CD4-positive, alpha-beta T cell treated with Interleukin-6 at 100 ng/mL for 8 hours (primary cell): ENCODE measurements at places on chromosomes 1 and 21.

DNA sequence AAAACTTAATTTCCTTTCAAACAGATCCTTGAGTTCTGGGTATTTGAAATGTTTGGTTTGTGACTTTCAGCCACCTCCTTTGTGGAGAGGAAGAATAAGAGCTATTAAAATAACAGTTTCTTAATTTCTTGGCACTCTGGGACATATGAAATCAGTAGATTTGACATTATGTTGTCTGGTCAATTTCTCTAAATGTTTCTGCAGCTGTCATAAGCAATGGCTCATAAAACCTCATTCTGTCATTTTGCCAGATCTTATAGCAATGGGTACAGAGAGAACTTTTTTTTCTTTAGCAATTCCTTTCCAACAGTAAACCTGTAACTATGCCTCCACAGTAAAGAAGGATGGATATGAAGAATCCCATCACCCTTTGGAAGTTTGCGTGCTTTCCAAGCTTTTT, 52.6 kb downstream of the LAMC1 start:
- DNase-seq: no peak

GRCh38 chr1:32221980-32222755, at the start of the genes EIF3I and TMEM234:
EIF3I (plus strand) TSS chr1:32222407; CDS start chr1:32222442, 35 bp downstream.
TMEM234 (minus strand) TSS chr1:32222353; CDS start chr1:32222322, 31 bp downstream.
- peak; percentile 91 for DNase-seq

DNA sequence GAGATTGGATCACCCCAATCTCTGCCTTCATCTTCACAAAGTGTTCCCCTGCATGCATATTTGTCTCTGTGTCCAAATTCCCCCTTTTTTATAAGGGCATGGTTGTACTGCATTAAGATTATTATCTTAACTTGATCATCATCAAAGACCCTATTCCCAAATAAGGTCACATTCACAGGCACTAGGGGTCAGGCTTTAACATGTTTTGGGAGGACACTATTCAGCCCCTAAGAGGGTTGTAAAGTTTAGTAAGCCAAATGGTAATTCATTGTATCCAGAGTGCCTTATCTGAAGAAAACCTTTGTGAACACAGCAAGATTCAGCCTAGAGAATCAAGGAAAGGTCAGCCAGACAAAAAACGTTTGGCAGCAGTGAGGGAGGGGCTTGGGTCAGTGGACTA, 317.6 kb upstream of the PLD5 start:
- DNase-seq: no peak

GRCh38 chr1:186740324-186740723, 60.1 kb upstream of the PTGS2 start:
- DNase-seq: no peak

- DNase-seq: no peak
These were observed at the start of gene SPATA45 for GRCh38 chr1:212847549-212847948. SPATA45 (minus strand) TSS chr1:212847649; CDS start chr1:212836149, 11,500 bp downstream.

DNA sequence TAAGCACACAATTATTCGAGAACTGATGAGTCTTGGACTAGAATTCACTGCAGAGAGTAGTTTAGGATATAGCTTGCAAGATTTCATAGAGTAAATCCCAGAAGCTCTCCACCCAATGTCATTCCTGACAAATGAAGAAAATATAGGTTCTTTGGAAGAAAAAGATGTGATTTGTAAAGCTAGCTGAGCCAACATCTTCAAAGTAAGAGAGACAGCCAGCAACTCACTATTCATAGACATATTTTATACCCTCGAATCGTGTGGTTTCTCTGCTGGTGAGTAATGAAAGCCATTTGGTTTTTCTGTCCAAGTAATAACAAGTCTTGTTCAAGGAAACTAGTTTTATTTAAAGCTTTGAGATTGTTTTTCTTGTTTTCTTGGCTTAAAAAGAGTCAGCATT, 165.7 kb upstream of the SYT6 start:
- no peak for DNase-seq

DNA sequence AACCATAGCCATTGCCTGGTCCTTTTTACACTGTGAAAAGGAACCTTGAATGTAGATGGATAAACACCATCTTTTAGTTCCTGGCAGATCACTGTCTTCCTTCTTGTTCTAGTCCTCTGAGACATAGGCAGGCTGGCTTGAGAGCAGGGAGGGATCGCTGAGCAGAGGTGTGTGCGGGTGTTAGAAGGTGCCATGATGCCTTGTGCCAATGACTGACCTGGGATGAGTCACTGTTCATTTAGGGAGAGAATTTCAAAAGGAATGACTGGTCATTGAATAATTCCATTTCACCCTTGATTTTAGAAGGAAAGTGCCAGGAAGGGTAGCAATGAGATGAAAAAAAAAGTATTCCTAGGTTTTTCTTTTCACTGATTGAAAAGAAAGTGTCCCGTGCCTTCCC, 383.9 kb downstream of the KIF26B start:
- no peak for DNase-seq

DNA sequence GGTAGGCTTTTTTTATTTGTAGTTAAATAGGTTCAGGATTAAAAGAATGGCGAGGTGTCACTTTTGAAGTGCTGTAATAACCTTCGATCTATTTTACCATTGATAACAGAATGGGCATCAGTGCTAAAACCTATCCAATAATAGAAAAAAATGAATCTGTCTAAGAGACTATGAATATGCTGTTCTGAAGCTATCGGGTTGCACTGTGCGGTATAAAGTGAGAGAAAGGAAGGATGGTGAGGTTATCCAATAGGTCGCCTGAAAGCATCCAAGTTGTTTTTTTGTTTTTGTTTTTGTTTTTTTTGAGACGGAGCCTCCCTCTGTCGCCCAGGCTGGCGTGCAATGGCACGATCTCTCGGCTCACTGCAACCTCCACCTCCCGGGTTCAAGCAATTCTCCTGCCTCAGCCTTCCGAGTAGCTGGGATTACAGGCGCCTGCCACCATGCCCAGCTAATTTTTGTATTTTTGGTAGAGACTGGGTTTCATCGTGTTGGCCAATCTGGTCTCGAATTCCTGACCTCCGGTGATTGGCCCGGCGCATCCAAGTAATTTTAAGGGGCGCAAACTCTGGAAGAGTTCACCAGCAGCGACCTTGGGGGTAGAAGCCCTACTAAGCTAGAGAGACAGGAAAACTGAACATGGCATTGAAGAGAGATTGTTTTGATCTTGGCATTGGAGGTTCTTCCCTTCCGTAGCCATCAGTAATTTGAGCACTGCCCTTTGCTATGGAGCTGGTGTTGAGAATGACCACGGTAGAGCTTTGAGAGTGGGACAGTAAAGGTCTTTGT, 8.7 kb upstream of the MDM4 start:
- DNase-seq: no peak

DNA sequence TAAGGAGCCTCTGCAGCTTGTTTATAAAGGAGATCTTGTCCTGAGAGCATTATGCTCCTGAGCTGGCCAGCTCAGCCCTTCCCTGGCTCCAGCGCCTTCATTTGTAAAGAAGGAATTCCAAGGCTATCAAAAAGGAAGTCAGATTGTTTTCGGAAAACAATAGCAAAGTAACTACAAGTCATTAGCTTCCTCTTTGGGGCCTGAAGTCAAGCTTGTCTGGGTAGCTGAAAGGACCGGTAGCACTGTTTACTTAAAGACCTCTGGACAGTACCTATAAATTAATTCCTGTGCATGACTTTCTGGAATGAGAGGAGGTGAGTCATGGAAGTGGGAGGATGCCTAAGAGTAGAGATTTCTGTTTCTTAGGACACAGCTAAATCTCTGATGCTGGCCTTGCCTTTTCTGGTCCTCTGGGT, 20.7 kb upstream of the GJA5 start:
- no peak for DNase-seq

- DNase-seq: no peak
These were observed 26.0 kb downstream of the RALGPS2 start for GRCh38 chr1:178751046-178751445.
